Stimulated activated CD4-positive, alpha-beta T cell treated with anti-CD3 and anti-CD28 coated beads, TNF-alpha, amount 100 ng/mL, for 24 hours (primary cell): ENCODE measurements at places on chromosomes 7 and 10.

DNA sequence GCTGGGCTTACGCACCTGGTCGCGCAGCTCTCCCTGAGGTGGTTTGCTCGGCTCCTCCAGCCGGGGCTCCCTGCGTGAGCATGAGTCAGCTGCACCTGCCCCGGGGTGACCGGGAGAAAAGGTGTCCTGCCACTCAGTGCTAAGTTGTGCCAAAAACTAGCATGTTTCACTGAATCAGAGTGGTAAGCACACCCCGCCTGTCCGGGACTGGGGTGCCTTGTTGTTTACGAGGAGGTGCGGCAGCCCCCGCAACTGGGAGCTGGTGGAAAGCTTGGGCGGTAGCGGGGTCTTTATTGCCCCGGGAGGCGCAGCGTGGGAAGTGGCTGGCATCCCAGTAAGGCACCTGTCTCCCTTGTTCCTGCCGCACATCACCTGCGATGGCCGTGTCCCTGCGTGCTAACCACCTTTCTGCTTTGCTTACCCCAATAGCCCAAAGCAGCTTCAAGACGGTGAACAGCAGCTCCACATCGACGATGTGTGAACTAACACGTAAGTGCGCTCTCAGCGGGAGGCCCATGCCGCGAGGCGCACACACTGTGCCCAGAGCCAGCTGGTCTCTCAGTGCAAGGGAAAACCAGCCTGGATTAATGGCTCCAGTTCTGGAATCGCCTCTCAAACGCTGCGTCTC lies 506.6 kb upstream of the FOXK1 start:
- DNase-seq: no peak

DNA sequence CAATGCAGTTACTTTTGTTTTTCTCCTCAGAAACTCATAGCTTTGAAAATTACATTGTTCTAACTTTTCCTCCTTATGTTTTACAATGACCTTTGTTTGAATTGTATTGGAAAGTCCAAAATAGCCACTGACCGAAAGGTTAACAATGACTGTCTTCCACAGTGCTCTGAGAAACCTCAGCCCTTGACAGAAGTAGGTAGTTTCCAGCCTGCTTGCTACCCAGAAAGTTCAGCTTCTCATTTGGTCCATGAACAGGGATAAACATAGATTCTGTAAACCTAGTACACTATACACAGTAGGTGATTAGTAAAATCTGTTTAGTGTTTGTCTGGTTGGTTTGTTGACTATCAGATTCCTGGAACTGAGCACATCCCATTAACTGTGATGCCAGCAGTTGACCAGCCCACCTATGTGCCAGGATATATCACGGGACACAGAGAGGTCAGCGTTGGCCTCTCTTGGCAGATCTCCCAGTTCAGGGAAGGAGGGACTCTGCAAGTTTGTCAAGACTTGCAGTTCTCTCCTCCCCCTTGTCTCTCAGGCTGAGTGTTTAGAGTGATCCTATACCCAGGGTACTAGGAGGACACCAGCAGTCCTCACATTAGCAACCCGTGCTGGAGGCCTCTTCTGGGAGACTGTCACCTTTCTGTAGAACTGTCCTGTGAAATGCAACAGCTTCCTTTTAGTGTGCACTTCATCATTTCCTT lies 297.6 kb downstream of the ARHGAP12 start:
- DNase-seq: no peak

GRCh38 chr7:137592232-137592896 lies 248.8 kb upstream of the PTN start:
- DNase-seq: no peak

- no peak for DNase-seq
Measured at GRCh38 chr10:77669892-77670291, 32.3 kb upstream of the KCNMA1 start.

DNA sequence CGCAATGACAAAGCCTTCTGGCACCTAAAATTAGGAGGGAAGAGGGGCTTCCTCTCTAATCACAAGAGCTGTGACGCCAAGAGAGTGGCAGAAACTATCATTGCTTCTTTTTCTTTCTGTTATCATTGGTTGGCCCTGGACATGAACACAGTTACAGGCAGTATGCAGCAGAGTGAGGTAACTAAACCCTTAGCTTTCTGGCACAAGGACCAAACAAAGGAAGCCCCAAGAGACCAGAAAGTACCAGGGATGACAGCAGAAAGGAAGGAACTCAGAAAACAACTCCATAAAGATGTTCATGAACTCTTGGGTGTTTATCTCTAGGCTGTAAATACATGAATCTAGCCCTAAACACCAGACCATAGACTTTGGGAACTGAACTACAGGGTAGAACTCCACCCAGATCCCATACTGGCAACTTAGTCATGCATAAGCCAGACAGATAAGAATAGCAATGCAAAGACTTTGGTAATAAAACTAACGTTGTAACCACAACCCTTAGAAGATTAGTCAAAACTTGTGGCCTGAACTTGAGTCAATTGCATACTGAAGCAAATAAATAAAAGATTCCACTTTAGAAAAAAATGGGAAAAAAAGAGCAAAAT lies 195.7 kb upstream of the PTN start:
- DNase-seq: no peak

- no peak for DNase-seq
Measured at GRCh38 chr7:156279635-156280034, 360.9 kb upstream of the RNF32 start.

- no peak for DNase-seq
Measured at GRCh38 chr10:30583778-30584415, 45.7 kb downstream of the LYZL2 start.

GRCh38 chr7:42292991-42293521 lies 56.0 kb upstream of the GLI3 start:
- DNase-seq: no peak

- DNase-seq: no peak
Measured at GRCh38 chr7:50721160-50721559, 61.5 kb downstream of the GRB10 start.

DNA sequence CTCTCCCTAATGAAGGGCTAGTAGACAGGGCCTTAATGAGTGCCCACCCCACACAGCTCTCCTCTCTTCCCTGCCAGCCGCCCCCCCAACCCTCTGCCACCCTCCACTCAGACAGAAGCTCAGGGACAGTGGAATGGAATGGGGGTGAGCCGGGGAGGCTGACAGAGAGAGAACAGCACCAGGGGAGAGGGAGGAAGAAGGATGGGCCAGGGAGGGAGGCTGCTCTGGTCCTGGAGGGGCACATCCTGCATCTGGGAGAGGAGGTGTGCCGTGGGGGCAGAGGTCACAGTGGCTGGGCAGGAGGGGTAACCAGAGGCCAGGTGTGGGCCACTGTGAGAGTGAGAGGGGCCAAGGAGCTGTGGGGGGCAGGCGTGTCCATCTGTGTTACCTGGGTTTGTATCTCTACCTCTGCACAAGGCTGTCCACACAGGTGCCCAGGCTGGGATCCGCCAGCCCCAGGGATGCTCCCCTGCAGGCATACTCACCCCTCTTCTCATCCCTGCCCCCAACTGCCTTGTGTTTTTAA lies 2.4 kb downstream of the NYAP1 start:
- DNase-seq: no peak

DNA sequence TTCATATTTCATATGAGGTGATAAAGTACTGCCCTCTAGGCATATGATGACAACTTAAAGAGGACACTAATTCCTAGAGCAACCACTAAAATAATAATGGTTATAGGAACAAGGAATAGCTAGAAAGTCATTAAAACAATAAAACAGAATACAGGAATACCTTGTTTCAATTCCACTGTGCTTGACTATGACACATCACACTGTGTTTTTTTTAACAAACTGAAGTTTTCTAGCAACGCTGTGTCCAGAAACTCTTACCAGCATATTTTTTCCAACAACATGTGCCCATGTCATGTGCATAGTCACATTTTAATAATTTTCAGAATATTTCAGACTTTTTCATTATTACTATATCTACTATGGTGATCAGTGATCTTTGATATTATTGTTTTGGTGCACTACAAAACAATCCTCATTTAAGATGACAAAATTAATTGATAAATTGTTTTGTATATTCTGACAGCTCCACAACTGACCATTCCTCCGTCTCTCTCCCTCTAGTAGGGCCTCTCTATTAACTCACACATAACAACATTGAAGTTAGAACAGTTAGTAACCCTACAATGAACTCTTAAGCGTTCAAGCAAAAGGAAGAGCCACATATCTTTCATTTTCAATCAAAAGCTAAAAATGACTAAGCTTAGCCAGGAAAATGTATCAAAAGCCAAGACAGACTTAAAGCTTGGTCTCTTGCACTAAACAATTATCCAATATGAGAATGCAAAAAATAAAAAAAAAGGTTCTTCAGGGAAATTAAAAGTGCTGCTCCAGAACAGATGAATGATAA lies 85.8 kb downstream of the SNX13 start:
- no peak for DNase-seq

DNA sequence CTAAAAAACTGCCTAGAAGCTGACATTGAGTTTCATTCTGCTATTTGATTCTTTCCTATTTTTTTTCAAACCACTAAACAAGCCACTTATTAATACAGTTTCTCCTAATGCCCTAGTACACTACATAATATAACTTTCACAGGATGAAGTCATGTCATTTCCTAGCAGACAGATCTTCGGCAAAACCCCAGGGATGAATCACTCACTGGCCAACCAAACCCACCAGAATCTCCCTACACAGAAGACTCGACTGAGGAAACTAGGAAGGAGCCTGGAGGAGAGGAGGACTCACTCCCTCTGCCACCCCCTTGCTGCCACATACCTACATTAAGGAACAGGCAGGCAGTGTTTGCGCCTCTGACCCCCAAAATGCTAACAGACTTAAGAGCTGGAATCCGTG lies 33.4 kb downstream of the XPNPEP1 start:
- DNase-seq: no peak

- DNase-seq: no peak
Measured at GRCh38 chr7:5431560-5432015, 8.0 kb upstream of the TNRC18 start.

DNA sequence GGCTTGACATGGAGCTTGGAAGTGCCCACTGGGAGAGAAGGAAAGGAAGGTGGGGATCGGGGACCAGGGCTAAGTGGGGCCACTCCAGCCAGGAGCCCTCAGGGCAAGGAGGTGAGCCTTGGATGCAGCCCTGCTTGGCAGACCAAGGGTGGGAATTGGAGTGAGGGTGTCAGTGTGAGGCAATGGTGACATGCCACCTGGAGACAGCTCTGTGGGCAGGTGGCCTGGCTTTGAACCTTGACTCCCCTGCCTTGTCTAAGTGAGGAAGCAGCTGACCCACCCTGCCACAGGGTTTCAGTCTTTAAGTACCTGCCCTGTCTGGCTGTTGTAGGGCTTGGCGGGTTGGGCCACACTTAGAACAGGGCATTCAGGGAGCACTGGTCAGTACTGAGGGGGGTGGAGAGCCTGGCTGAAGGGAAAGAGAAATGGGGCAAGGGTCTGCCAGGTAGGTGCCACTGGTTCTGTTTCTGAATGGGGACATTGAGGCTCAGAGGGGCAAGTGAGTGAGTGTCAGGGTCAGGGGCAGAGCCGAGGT lies 4.8 kb downstream of the RAMP3 start:
- DNase-seq: no peak

GRCh38 chr7:157481389-157481788 lies 144.6 kb downstream of the DNAJB6 start:
- no peak for DNase-seq

DNA sequence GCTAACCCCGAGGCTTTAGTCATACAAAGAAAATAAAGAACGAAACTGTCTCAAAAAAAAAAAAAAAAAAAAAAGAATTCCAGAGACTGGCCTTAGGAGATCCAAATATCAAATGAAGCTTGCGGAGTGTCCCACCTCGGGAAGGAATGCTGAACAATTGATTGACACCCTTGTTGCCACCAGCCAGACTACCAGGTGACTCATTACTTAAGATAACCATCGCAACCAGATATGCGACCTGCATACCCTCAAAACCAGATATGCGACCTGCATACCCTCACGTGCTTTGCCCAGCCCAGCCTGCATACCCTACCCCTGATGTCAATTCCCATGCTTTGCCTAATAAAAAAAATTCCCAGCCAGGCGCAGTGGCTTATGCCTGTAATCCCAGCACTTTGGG lies 2.7 kb upstream of the PRKRIP1 start:
- no peak for DNase-seq

- DNase-seq: no peak
Measured at GRCh38 chr7:142500366-142500765, 242.5 kb upstream of the PRSS58 start.

DNA sequence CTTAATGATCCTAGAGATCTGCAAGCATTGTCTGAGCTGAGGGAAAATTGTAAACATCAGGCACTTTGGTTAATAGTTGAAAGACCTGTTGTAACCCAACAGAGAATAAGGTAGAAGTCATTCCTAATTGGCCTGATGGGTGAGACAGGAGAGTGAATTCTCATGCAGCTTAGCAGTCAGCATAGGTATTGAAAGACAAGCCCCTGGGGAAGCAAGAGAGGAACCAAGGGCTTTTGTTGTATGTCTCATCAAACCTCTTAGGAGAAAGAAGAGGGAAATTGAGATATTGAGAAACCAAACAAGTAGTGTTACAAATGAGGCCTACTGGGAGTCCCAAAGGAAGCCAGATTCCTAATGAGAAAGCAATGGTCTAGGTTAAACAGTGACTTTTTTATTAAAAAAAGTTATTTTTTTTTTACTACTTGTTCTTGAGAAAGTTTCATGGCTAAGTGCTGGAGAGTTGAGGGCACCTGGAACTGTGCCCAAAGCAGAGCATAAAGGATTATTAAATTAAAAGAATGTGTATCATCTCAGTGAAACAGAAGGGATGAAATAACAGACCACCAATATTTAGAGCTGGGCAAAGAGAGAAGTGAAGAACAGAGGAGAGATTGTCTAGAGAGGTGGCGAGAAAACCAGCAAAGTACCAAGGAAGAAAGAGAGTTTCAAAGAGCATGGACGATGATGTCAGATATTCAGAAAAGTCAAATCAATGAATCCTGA lies 168.9 kb downstream of the CDK14 start:
- DNase-seq: no peak

GRCh38 chr7:120991581-120991980 lies 3.1 kb downstream of the CPED1 start:
- DNase-seq: no peak

DNA sequence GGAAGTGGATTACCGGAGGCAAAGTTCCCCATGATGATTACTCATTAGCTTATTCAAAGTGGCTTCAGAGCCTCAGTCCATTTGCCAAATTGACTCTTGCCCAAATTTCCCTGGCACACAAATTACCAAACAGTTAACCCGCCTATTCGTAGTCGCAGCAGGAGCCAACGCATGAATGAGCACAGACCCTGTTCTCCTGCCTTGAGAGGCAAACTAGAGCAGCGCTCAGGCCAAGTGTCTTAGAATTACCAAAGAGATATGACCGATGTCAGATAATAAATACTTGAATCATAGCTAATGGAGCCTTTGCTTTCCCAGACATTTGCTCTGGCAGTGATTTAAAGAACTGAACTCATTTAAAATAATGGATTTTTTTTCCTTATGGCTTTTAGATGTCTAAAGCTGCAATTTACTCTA lies 64.9 kb downstream of the CTTNBP2 start:
- DNase-seq: no peak

GRCh38 chr7:30755384-30756154 lies 3.6 kb downstream of the INMT start:
- DNase-seq: no peak

- no peak for DNase-seq
Measured at GRCh38 chr10:36608251-36608650, 517.1 kb upstream of the ANKRD30A start.

GRCh38 chr10:124386186-124387077 lies 32.3 kb downstream of the OAT start:
- DNase-seq: no peak
